ENCODE measurements at places on chromosomes 5 and 9.

DNA sequence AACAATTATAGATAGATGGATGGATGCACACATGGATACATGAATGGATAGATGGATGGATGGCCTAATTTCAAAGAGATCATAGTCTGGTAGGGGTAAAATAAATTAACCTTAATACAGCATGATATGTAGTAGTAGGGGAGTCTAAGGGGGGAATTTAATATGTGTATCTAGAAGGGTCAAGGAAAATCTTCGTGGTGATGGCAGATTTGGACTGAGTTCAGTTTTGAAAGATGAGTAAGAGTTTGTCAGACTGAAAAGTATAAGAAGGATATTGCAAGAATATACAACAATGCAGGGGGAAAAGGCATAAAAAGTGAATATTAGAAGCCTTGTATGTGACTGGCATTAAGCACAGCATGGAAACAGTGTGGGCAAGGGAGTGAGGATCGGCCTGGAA lies 98.7 kb downstream of the ZNF462 start:
- DNase-seq, result no peak

- no peak for DNase-seq
Observed at GRCh38 chr5:75616371-75616881, 5.2 kb downstream of the ANKDD1B start.

GRCh38 chr9:76136986-76137385 lies 246.5 kb downstream of the PCSK5 start:
- no peak for DNase-seq

GRCh38 chr5:142782976-142783530 lies 12.9 kb downstream of the ARHGAP26 start:
- DNase-seq, result no peak

DNA sequence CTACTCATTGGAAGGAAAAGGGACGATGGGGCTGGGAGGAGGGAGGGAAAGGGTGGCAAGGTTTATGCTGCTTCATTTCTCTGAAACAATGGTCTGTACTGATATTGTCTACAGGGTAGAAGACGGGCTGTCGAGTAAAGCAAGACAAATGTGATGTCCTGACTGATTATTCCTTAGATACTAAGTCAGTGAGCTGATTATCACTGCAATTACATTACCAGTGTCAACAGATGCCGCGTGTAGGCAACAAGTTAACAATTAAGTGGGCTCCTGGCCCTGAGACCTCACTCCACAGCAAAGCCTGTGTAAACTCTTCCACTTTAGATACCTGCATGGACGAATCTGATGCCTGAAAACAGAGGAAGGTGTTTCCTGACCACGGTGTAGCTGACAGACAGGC lies 602.8 kb downstream of the IRX1 start:
- no peak for DNase-seq

GRCh38 chr5:77642738-77643653 lies 4.5 kb upstream of the OTP start:
- DNase-seq, result no peak

DNA sequence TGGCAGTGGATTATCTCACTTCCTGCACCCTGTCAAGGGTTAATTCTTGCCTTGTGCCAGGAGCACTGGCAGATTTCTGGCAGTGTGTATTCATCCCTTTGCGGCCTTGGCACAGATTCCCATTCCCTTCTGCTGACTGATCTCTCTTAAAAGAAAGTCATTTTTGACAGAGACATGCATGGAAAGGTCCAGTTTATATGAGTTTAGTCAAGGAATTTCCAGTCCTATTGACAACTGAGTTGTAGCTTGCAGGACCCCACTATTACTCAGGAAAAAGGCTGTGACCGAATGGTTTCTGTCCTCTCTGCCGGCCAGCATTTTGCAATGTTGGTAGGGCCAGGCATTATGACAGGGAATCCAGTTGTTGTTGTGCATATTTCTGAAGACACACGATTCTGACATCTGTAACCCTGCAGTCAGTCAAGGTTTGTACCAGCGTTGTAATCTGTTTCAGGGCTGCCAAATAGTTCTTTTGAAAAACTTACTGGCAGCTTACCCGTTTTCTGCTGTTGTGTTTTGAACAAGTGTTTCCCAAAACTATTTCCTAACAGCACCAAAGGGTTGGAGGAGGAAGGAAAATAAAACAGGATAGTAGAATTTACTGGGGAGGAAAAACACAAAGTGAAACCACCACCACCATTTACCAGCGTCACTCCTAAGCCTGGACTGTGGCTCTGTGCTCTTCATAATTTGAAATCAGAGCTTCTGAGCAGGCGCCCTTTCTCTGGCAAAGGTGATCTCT lies 243.4 kb upstream of the KLF4 start:
- no peak for DNase-seq

DNA sequence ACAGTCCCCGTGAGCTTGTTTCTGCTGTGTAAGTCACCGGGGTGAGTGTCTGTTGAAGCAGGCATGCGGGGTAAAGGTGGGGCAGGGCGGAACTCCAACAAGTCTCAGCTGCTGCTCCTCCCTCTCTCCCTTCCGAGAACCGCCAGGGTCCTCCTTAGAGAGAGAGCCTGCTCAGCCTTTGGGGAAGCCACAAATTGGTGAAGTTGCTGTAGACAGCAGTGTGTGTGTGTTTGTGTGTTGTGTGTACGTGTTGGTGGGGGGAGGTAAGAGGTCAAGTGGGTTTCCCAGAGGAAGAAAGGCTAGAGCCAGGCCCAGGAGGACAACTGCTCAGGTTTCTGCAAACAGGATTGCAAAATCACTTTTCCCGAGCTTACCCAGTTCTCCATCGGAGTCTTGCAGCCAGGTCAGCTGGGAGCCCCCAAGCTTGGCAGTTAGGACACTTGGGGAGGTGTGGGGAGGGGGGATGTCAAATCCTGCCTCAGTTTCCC lies 38.9 kb upstream of the DAB2IP start:
- no peak for DNase-seq

DNA sequence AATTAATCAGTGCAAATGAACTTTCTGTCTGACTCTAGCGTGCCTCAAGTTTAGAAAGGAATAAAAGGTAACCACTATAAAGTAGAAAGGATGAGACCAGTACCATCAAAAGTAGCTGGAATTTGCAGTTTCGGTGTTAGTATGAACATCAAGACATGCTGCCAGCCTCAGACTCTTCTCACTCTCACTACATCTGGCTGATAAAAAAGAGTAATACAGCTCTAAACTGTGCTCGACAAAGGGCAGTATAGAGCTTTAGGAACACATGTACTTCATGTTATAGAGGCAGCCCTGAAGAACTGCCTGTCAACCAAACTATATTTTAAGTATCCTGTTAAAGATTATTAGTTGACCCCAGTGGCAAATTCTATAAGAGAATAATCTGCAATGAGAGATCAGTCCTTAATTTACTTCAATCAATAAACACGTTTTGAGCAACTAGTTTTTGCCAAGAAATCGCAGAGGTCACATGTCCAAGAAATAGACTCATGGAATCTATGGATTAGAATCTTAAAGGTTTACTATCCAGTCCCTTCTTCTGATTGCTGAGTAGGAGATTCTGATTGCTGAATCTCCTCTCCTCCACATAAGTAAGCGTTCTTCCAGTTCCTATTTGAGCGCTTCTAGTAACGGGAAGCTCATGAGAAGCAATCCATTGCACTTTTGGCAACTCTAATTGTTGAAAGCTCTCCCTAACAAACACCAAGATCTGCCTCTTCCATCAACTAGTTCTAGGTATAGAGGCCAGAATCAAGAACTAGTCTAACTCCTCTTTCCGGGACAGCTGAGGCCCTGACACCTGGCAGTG lies 941 bp downstream of the XPA start:
- DNase-seq, result no peak

- no peak for DNase-seq
Observed at GRCh38 chr5:6488021-6488420, 39.4 kb downstream of the UBE2QL1 start.

DNA sequence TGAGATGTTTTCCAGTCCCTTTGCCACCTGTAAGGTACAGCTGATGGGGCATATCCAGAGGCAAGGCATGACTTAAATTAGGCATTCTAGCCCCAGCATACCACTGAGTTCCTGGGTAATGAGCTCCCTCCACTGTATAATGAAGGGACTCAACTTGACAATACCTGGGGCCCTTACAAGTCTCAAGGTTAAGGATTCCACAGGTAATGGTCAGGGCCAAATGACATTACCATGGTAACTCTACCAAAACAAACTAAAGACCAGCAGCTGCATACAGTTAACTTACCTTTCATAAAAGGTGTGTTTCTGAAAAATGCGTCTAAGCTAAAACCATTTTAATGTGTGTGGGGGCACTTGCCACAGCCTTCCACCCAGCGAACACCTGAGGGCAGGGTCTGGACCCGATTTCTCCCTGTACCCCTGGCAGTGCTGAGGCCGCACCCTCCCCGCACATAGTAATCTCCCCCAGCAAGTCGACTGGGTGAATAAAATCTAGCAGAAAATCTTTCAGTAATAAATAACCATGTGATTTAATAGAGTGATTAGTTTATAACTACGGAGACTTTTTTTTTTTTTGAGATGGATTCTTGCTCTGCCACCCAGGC lies 24.2 kb downstream of the CCDC69 start:
- DNase-seq, result no peak

GRCh38 chr9:130158001-130158400 lies 14.2 kb upstream of the NCS1 start:
- DNase-seq, result no peak

- DNase-seq, result no peak
Observed at GRCh38 chr5:102532123-102532522, 33.3 kb upstream of the SLCO6A1 start.

GRCh38 chr5:66645039-66645438 lies 48.8 kb downstream of the MAST4 start:
- no peak for DNase-seq

GRCh38 chr9:136691316-136692184 lies 4.3 kb upstream of the AGPAT2 start:
- no peak for DNase-seq

GRCh38 chr5:16345454-16345853 lies 120.1 kb downstream of the ZNF622 start:
- DNase-seq, result no peak

GRCh38 chr5:120803282-120803681 lies 339.2 kb downstream of the PRR16 start:
- DNase-seq, result no peak

Data from NCI-H2107 (cell line).